Fibroblast of skin of scalp (primary cell): ENCODE measurements at places on chromosomes 2 and 18.

- DNase-seq = no peak
Measured at GRCh38 chr2:191693166-191693565, 15.2 kb downstream of the NABP1 start.

- no peak for DNase-seq
Measured at GRCh38 chr18:62289047-62289446, 36.1 kb upstream of the TNFRSF11A start.

DNA sequence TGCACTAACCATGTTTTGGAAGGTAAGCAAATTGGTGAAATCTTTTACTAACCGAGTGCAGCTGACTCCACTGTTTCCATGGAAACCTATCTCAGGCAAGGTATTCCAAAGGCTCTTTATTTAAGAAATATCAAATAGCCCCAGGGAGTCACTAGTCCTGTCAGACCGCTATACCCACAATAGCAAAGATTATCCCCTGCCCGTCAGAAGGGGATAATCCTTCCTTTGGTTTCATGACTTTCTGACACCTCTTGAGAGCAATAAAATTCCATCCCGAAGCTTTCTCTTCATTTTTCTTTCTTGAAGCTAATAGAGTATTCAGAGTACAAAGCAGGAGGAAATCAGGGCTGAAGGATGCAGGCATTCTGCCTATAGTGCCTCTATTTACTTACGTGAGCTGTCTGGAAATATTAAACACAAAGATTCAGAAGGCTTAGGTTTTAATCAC lies 34.7 kb upstream of the MAP2 start:
- no peak for DNase-seq

DNA sequence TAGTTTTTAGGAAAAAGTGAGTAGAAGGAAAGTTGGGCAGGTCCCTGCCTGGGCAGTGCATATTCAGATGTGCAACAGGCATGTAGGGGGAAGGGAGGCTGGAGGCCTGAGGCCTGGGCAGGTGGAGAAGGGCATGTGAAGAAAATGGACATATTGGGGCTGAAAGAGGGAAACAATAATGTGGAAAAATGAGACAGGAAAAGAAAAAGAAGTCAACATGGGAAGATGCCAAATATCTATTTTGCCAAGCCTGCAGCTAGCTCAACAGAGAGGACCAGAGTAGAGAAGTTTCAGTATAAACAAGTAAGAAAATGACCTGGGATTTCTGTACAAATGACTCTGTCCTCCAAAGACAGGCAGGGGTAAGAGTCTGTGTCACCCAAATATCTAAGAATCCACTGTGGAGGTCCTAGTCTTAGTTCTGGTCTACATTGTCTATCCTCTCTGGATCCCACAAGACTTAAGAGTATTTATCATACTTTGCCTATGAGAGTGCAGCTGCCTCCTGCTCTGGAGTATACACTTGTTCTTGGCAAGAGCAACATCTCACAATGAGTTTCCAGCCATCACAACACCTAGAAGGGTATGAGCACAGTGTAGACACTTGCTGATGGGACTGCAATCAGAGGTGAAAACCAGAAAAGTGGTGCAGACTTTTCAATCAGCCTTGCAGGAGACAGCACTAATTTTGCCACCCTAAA lies 80.2 kb downstream of the CLHC1 start:
- no peak for DNase-seq

DNA sequence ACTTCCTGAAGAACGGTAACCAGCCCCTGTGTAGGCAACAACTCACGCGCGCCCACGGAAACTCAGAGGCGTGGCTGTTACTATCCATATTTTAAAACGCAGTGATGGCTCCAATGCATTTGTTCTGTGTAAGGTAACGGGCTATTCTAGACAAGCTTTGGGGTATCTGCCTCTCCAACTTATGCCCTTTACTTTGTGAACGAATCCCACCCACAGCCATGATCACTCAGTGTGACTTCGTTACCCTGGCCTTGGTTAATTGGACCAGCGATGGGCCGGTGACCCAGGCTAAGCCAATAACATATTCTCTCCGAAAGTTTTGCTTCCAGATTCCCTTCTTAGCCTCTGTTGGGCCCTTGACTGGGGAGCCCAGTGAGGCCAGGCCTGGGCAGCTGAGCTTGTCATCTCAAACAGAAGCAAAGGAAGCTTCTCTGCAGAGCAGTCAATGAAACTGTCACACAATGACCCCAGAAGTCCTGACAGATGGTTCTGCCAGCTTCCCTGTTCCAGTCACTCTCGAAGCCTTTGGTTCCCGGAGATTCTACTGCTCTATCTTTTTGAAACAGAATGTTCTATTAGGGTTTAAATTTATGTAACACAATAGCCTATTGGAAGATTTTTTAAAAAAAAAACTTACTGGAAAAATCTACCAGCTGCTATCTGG lies 30.7 kb upstream of the ROCK2 start:
- DNase-seq = no peak

- DNase-seq = no peak
Measured at GRCh38 chr2:9652898-9653479, 22.2 kb upstream of the YWHAQ start.

- peak; percentile 64 for DNase-seq
Measured at GRCh38 chr2:183010112-183010511, 28.1 kb downstream of the NCKAP1 start.

DNA sequence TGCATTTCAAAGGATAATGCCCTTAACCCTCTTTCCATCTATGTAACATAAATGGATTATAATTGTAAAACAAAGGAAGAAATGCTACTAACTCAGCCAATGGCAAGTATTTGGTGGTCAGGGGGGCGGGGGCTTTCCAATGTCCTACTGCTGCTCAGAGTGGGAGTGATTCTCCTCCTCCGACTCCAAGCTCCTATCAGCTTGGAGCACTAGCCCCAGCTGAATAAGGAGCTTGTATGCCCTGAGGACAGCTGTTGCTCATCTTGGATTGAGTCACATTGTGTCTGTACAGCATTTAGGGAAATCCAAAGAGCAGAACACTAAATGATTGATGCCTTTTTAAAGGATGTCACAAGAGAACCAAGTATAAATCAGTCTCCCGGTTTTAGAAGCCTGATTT lies 105.6 kb upstream of the ZNF521 start:
- DNase-seq = peak; percentile 55

DNA sequence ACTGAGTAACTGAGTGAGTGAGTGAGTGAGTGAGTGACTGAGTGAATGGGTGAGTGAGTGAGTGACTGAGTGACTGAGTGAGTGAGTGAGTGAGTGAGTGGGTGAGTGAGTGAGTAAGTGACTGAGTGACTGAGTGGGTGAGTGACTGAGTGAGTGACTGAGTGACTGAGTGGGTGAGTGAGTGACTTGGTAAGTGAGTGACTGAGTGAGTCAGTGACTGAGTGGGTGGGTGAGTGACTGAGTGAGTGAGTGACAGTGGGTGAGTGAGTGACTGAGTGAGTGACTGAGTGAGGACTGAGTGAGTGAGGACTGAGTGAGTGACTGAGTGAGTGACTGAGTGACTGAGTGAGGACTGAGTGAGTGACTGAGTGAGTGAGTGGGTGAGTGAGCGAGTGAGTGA lies 13.9 kb downstream of the MAL start:
- DNase-seq = no peak

- no peak for DNase-seq
Measured at GRCh38 chr2:231614559-231615057, 21.9 kb downstream of the TEX44 start.

- peak; percentile 98 for DNase-seq
Measured at GRCh38 chr2:85248773-85249509, 78.8 kb downstream of the TGOLN2 start.

GRCh38 chr2:97957432-97958183 lies 38.1 kb downstream of the TMEM131 start:
- DNase-seq = no peak

GRCh38 chr2:7719876-7720275 lies 802.7 kb downstream of the RNF144A start:
- DNase-seq = no peak

DNA sequence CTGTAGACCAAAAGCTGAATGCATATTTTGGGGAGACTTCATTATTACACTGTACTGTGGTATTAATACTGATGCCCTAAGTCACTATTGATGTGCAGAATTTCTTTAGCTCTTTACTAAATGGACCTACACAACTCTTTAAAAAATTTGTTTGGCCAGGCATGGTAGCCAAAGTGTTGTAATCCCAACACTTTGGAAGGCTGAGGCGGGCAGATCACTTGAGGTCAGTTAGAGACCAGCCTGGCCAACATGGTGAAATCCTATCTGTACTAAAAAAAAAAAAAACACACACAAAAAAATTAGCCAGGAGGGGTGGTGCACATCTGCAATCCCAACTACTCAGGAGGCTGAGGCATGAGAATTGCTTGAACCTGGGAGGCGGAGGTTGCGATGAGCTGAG lies 6.4 kb downstream of the TMEM182 start:
- no peak for DNase-seq

DNA sequence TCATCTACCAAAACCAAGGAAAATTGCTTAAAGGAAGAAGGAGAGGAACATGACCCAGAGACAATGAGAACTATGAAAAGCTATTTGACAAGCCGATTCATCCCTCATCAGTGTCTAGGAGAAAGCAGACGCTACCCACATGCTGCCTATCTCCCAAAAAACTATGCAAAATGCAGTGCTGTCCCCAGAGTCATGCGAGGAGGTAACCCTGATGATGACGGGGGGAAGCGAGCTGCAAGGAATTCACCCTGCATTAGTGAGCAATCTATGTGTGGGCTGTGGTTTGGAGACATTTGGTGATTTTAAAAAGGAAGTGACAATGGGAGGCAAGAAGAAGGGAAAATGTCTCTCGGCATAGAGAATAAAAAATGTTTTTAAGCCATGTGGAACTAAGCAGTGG lies 472.7 kb downstream of the CMPK2 start:
- peak; percentile 65 for DNase-seq

DNA sequence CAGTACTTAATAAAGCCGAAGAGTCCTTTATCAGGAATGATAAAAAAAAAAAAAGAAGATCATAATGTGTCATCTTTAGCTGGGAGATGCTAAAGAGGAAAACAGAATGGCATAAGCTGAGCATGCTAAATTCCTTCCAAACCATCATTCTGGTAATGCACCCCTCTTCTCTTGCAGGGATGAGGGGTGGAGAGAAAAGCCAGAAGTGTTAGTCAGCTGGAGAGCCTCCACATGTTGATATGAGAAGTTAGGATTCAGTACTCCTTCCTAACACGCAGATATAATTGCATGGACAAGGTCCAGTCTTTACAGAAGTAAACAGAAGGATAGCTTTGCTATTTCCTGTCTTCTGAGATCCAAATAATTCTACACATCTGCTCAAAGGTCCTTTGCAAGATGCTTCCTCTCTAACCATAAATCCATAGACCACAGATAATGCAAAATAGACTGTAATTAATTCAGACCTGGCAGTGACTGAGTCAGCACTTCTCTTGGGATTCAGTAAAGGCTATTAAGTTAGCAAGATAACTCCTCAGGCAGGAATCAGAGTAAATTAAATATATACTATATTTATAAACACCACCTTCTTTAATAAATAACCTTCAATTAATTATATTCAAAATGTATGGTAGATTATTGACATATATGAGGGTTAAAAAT lies 930.0 kb upstream of the KLHL29 start:
- no peak for DNase-seq

DNA sequence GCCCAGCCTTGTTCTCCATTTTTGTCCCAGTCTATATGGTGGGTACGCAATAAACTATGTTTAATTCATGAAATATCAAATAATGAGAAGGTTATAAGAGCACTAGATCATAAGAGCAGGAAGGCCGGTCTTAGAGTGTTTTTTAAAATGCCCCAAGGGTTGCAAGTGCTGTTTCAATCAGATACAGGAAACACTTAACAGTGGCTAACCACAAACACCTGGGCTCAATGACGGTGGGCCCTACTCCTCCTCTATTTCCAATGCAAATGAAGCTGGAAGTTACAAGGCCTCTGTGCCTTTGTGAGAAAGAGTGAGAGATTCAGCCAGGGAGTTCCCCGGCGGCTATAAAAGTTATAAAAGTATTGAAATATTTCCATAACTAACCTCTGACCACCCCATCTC lies 18.9 kb upstream of the WDR33 start:
- no peak for DNase-seq

DNA sequence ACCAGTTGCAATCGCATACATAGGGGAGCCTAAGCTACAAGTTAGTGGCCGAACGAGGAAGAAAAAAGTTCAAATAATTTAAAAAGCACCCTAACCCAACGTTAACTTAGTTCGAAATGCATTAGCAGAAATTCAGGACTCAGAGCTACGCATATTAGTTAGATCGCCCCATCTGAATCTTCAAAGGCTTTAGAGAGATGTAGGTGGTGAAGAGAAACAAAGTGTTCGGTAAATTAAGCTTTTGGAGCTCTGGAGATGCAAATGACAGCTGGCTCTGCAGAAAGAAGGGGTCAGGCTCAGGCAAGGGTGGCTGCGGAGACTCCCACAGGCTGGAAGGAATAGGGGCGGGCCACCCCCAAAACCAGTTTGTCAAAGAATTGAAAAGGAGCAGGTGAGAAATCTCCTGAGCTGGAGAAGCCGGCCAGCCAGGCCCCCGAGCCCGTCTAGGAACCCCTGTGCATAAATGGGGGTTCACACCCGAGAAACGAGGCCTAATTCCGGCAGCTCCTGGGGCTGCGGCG lies 621 bp downstream of the TXNL1 start:
- DNase-seq = no peak
